Activated naive CD4-positive, alpha-beta T cell treated with Interleukin-2 at 50 U/mL for 16 hours (primary cell): ENCODE measurements at places on chromosomes 12 and 14.

DNA sequence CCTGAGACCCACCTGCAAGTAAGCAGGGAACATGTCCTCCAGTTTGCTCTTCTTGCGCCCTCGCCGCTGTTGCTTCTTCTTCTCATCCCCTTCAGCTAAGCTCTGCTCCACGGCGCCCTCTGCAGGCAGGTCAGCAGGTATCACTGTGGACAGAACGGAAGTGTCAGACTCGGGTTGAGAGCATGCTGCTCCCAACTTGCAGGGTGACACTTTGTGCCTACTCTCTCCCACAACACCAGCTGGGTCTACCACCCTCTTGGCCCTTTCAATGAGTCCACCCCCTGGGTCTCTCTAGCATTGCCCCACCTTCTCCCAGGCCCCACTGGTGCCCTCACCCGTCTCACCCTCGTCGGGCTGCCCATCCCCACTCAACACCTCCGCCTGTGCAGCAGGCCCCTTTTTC, 16.7 kb downstream of the KMT2D start:
- peak; percentile 77 for DNase-seq

DNA sequence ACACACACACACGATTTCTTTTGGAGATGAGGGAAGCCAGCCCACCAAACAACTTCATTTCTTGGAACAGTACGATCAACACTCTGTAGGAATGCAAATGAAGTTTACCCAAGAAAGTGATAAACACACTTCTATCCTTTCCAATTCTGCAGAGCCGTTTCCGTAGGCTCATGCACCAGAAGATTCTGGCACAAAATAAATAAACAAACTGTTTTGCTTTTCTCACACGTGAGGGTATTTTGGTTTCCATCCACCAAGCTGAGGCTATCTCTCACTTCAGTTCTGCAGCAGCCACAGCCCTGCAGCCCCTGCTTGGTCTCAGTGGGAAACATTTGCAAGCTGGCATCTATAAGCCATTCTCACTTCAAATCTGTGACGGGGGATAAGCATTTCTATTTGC, 15.3 kb upstream of the TSPAN11 start:
- no peak for DNase-seq

DNA sequence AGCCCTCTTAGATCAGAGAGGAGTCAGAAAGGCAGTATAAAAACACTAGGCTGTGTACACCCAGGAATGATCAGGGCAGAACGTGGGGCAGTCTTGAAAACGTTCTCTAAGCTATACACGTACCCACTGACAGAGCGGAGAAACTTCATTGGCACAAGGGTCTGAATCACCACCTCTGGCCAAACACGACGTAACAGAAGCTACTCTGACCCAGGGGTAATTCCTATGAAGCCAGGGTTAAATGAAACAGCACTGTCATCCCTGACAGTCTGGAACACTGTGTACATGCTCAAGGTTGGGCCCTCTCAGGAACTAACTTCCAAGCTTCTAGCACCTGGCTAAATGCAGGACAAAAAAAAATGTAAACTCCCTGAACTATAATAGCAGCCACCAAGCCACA, 38.4 kb downstream of the PARP11 start:
- DNase-seq, result no peak

- no peak for DNase-seq
Measured at GRCh38 chr12:111249018-111249370, 119.9 kb downstream of the PHETA1 start.

DNA sequence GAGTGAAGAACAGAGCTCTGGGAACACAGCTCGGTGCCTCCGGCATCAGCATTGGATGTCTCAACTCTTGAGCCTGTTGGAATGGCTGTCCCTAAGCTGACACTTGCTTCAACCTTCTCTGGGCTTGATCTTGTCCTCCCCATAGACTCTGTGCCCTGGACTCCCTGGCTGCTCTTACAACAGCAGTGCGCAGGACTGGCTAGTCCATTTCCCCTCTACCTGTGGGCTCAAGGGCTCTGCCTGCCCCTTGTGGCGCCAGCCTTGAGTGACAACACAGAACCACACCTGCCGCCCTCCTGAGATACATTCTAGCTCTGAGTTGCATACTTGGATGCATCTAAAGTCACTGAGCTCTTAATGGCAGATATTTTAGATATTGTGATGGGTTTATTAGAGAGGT, 6.2 kb downstream of the CRADD start:
- no peak for DNase-seq
